Foreskin keratinocyte (primary cell): ENCODE measurements at places on chromosomes 16 and 17. TPM values are rescaled to one million over a fixed set of nuclear protein-coding genes. Genes with fewer than 3 reads are reported as not detected.

The HBZ gene
- total RNA-seq: not detected in 2 replicates

The KIF19 gene
- 0.03 and 0.04 TPM in 2 replicates for total RNA-seq

The LRRC37A gene
- 1.1 and 2.3 TPM in 2 replicates for total RNA-seq

The NACA2 gene
- 0.17 TPM in 1 of 2 replicates, not detected in the other for total RNA-seq

The ARL6IP1 gene
- total RNA-seq: 120 and 149 TPM in 2 replicates

The SHISA9 gene
- total RNA-seq: 0.07 and 0.11 TPM in 2 replicates

The SLC47A1 gene
- total RNA-seq: 1.8 and 2.0 TPM in 2 replicates

The TUBB3 gene
- total RNA-seq: 29.0 and 60.8 TPM in 2 replicates

The ZNF750 gene
- 0.18 and 0.27 TPM in 2 replicates for total RNA-seq

The ALKBH5 gene
- total RNA-seq: 79.7 and 87.7 TPM in 2 replicates

The KRT12 gene
- not detected in 2 replicates for total RNA-seq

The CDRT4 gene
- total RNA-seq: 0.24 and 0.71 TPM in 2 replicates

The CORO1A gene
- 12.2 and 18.8 TPM in 2 replicates for total RNA-seq
